ENCODE measurements at places on chromosomes 6 and 20.
A peak's percentile ranks its signal among the peaks of the same experiment; 100 is the strongest.

DNA sequence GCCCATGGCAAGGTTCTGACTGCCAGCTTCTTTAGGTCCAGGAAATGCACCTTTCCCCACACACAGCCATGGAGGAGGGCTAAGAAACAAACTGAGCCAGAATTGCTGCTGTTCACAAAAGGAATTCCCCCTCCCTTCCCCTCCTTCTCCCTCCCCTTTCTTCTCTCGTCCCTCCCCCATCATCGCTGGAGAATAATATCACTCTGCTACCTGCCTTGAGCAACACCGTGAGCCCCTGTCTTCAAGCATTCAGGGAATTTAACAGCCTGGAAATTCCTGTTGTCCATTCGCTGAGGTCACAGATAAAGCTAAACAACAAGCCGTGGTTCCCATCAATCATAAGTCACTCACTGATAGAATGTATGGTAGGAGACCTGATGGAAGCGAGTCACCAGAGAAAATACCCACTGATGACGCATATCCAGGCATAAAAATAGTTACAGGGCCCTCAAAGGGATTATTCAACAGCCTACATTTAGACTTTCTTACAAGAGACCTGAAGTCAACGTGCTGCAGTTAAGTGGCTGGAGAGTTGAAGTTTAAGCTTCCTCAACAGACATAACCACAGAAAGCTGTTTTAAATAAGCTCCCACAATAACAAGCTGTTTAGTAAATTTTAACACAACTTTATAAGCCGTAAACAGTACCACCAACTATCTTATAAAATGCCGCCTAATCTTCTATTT is 59.7 kb downstream of the HIVEP2 start:
- DNase-seq = peak; percentile 99

DNA sequence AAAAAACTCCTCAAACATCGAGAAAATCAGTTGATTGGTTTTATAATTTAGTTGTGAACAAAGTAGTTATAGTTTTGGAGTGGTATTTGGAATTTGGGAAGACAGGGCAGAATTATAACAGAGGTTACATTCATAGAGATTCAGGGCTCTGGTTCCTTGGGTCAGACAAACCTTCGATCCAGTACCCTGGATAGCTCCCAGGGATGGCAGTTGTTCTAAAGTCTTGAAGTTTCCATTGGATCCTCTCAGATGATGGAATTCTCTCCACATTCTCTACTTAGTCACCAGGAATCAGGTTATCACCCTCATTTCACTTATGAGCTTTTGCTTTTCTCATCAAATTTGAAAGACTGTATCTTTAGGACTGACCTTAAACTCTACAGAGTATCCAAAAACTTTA is 285.1 kb downstream of the CENPW start:
- DNase-seq = peak; percentile 19

GRCh38 chr6:45378334-45378926 is 696 bp upstream of the SUPT3H start:
- no peak for DNase-seq

DNA sequence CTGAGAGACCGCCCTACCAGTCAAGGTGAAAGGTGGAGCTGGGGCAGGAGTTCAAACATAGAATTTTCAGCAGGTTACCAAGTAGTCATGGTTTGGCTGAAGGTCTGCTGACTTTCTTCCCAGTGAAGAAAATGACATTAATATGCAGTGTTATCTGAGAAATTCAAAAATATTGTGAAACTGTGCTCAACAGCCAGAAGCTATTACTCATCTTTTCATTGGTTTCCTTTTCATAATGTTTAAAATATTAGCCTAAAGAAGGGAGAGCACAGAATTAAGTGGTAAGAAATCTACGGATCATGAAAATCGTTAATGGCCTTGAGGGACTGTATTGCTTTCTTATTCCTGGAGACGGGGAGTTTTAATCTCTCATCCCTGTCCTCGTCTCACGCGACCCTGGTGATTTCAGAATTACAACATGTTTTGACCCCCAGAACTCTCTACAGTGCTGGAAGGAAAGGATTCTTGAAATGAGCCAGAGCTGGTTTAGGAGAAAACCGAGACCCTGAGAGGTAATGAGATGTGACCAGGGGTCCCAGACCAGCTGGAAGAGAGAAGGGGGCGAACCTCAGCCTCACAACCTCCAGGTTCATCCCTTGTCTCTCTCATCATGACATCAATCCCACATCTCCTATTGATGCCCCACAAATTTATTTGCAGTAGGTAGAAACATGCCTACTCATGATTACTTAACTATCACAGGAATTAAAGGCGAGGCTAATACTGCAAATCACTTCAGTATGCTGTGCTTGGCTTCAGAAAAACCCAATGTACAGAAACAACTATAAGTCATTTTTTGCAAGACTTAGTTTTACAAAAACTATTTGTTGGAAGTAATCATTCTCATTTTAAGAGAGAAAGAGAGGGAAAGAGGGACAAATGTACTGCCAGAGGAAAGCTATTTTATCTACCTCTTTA is 209.5 kb downstream of the FNDC1 start:
- DNase-seq = no peak

- DNase-seq = no peak
These were observed 364.3 kb upstream of the HS3ST5 start for GRCh38 chr6:114707081-114707620.

DNA sequence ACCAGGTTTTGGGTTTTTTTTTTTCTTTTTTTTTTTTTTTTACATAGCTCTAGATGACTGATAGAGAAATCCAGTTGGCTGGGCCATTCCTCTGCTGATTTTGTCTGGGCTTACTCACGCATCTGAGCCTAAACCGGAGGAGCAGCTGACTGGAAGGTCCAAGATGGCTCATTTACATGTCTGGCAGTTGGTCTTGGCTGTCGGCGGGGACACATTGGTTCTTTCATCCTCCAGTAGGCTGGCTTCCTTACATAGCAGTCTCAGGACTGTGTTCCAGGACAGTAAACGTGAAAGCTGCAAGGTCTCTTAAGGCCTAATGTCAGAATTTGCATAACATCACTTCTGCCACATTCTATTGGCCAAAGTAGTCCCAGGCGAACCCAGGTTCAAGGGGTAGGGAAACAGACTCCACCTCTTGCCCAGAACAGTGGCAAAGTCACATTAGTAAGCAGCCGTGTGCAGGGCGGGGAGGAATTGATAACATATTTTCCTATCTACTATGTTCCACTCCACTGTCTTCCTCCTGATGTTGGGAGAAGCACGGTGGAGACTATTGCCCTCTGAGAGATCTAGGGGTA is 87.0 kb downstream of the CDH22 start:
- no peak for DNase-seq

DNA sequence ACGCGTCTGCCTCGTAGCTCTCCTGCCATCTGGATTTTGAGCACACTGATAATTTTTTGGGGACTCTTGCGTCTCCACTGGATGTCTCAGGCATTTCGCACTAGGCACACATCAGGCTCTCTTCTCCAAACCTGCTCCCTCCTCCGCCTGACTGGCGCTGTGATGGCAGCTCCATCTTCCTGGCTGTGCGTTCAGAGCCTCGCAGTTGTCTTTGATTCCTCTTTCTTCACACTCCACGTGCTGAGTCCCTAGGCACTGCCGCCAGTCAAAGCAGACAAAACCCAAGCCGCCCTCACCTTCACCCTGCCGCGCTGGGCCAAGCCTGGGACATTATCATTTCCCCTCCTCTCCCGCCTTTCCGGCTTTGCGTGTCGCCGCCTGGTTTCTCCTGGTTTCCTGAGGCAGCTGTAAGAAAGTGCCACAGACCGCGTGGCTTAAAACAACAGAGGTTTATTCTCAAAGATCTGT is 778 bp downstream of the PSMG4 start:
- peak; percentile 59 for DNase-seq

- DNase-seq = no peak
These were observed 7.4 kb downstream of the ROS1 start for GRCh38 chr6:117418320-117418719.

DNA sequence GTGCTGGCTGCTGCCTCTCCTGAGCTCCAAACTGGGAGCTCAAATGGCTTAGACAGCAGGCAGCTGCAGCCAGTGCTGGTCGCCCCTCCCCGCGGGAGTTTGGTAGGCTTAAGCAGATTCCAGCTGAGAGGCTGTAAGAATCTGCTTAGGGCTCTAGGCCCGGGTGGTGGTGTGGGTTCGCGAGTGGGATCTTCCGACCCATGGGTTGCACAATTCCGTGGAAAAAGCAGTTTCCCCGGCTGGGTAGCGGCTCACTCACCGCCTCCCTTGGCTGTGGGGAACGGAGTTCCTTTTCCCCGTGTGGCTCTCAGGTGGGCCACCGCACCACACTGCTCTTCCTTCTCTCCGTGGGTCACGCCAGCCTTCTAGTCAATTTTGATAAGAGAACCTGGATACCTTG is 232.5 kb downstream of the PKHD1 start:
- no peak for DNase-seq

- DNase-seq = no peak
These were observed 4.9 kb downstream of the TRAF3IP2 start for GRCh38 chr6:111600588-111601445.

- no peak for DNase-seq
These were observed 10.2 kb downstream of the ADRM1 start for GRCh38 chr20:62313021-62313420.

- no peak for DNase-seq
These were observed 137.7 kb upstream of the ARMC2 start for GRCh38 chr6:108710551-108710950.

DNA sequence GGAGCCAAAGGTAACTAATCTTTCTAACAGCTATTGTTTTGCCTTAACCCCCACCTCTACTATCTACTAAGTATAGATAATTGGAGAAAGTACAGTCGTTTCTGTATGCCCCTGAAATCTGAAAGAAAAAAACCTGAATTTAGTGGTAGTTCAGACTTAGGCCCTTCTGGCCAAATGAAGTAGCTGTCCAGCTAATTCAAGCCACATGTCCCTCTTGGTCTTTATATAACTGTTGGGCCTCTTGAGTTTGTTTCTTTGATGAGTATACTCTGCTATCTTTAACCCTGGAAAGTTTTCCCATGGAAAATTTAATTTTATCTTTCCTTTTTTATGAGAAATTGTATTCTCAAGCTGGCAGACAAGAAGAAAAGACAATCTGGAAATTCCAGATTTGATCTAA is 73.0 kb upstream of the FAM8A1 start:
- DNase-seq = no peak

GRCh38 chr6:14729129-14729871 is 516.6 kb upstream of the JARID2 start:
- no peak for DNase-seq

DNA sequence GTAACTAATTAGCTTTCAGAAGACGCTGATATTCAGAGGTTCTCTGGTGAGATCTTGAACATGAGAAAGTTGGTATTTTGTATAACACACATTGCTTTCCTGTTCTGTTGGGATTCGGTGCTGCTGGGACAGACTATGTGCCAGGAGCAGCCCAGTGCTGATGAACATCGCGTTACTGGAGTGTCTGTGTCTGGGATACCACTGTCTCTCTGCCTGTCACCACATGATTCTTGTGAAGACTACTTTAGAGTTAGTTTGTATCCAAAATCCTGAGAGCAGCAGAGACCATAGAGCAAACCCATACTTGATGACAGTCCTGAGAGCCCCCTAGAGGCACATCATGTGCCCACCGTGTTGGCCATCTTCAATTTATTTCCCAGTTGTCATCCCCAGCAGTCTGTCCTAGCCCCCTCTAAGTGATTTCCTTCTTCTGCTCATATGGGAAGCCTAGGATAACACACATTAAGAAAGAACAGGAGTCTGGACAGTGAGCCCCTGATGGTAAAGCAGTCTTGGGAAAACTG is 41.8 kb upstream of the TINAG start:
- no peak for DNase-seq

GRCh38 chr6:3340894-3341293 is 82.1 kb downstream of the PSMG4 start:
- DNase-seq = no peak

GRCh38 chr6:119132261-119132981 is 54.0 kb upstream of the FAM184A start:
- no peak for DNase-seq

DNA sequence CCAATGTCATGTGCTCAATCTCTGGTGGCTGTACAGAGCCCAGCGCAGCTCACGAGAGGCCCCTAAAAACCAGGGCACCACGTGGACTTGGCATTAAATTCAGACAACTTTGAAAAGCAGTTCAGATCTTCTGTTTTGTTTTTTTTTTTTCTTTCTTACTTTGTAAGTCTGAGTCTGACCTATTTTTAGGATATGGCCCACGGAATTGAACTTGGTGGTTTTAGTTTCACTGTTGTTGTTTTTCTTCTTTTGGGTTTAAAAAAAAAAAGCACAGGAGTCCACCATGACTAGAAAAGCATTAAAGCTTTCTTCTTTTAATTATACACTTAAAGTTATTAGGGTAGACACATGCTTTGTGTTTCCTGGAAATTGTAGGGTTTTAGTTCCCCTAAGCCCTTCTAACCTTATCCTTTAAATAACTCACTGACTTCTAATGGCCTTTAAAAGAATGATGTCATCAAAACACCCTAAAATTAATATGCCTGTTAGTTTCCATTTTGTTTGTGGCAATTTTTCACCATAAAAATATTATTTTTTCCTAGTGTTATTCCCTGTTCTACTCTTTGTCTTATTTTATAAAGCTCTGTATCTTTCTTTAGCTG is 48.5 kb upstream of the CCN2 start:
- DNase-seq = no peak

DNA sequence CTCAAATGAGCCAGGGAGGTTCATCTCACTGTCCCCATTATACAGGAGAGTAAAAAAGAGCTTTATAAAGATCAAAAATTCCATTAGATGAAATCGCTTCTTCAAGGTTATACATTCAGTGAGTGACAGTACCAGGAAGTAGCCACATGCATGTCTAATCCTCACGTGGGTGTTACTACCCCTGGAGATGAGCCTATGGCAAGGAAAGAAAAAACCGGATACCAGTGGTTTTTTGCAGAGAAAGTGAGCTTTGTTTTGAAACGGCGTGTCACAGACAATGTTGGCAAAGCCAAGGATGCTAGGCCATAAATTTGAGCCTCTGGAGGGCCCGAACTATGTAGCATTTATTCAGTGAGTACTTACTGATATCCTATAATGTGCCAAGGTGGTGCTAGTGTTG is 215.0 kb upstream of the RIN2 start:
- DNase-seq = no peak

GRCh38 chr6:8948733-8949132 is 513.4 kb upstream of the SLC35B3 start:
- DNase-seq = no peak

- no peak for DNase-seq
These were observed 25.9 kb upstream of the STXBP5 start for GRCh38 chr6:147178355-147178754.

DNA sequence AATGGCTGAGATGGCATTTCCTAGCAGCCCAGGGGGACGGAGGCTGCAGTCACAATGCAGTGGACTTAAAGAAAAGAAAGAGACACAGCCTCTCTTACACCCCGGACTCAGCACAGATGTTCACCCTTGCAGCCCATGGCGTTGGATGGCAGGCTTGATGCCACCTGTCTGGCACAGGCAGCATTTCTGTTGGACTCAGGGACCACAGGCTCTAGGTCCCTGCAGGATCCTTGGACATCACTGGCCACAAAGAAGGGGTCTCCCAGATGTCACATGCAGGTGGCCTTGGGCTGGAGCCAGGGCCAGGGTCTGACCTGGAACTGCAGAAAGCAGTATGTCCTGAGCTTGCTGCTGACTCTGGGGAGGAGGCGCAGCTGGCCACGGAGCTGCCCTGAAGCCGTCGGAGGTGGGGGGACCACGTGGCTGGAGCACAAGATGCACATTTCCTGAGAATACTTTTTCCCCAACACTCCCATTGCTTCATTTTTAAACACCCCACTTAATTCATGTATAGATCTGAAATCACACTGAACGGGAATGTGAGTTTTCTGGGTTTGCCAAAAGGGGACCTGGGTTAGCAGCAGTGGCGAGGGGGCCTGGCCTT is 102.3 kb upstream of the SULF2 start:
- no peak for DNase-seq
